HEK293T (cell line): ENCODE measurements at places on chromosomes 13 and 19.

DNA sequence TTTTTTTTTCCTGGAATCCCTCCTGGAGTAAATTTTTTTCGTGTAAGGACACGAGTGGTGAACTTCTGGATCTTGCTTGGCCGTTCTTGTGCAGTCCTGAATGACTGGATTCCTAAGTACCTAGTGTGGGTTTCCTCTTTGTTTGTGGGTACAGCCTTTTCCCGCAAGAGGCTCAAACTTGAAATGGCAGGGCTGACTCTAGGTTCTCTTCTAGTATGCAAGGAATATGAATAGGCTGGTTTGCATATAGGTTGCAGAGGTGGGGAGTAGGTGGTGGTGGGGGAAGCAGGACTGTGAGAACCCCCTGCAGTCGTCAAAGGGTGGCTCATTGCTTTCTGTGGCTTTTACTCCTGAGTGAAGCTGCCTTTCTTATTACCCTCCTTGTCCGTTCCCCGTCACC, 13.6 kb downstream of the UBAC2 start:
- DNase-seq: no peak

- no peak for DNase-seq
Measured at GRCh38 chr19:39030854-39031367, 1.4 kb downstream of the FBXO27 start.

DNA sequence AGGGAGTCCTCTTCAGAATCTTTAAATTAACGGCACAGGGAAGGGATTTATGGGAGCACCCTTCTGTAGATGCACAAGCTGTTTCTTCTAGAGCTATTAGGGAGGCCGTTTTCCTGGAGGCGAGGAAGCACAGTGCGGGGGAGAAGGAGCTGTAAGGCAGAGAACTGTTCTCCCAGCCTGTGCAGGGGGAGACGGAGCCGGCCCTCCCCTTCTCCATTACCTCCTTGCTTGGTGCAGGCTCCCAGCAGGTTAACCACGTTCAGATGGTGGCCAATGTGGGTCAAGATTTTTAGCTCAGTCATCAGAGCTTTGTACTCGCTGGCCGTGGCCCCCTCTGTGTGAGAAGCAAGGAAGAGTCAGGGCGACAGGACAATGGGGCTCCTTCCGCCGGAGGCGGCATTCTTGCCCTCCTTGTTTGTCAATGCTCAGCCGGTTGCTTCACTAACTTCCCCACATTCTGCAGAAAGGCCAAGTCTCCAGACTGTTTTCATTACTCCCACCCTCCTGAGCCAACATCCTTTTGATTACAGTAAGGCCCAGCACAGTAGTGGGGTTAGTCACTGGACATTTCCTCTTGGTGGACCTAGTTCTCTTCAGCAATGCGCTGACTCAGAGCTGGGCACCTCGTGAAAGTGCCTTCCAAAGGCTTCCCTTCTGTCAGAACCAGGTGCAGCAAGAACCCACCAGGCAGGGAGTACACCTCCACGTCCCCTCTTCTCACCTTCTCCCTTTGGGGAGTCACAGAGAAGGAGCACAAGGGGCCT, 165.4 kb downstream of the FLT1 start:
- DNase-seq: no peak

DNA sequence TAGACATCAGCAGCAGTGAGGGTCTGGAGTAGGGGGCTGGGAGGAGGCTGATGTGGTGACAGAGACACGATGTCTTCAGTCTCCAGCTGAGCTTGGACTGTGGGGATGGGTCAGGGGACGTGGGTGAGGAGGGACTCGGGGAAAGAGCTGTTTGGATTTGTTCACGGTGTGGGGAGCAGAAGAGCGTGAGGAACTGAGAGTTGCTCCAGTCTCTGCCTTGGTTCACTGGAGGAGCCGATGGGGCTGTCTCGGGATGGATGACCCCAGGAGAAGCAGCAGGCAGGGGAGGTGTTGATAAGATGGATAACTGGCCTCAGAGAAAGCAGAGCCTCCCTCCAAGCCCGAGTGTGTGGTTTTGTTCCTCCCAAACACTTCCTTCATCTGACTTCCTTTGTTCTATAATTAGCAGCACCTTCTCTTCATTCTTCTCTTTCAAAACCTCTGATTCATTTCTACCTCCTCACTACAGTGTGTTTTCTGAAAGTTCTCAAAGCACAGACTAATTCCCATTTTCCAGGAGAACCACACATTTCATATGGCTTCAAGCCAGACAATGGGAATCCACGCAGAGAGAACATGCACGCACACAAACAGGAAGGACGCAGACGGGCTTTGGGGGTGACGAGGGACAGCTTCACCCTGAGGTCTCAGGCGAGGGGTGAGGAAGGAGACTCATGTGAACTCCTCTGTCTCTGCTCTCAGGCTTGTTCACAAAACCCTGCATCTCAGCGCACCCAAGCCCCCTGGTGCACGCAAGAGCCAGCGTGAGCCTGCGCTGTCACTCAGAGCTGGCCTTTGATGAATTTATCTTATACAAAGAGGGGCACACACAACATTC, 18.6 kb downstream of the LAIR2 start:
- no peak for DNase-seq

DNA sequence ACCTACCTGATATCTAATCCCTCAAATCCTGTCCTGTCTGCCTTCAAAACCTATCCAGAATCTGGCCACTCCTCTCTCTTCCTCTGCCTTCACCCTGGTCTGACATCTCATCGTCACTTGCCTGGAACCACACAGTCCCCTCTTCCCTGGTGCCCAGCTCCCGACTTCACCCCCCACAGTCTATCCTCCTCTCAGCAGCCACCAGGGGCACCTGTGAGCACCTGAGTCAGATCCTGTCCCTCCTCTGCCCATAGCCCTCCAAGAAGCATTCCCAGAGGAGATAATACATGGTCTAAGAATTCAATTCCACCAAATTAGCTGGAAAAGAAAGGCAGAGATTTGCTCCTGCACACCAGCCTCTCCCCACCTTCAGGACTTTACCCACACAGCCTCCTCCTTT, 48.9 kb downstream of the ZNRF4 start:
- no peak for DNase-seq

- DNase-seq: no peak
Measured at GRCh38 chr13:77300176-77301037, 26.5 kb downstream of the MYCBP2 start.

- DNase-seq: no peak
Measured at GRCh38 chr13:23570921-23571315, 706 bp downstream of the TNFRSF19 start.

DNA sequence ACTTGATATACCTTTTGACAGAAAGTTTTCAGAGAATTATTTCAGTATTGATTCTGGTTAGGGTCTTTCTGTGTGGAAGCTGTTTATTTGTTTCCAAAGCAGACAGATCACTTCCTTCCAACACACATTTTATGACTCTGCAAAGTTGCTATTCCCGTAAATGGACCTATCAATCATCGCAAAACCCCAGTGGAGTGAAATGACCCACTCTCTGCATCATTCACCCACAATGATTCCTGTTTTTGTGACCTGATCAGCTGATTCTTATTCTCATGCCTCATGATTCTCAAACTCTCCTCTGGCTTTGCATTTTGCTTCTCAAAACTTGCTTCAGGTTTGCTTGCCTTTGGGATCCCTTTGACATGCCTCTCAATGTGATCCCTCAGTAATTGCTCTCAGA, 453.7 kb downstream of the PCDH17 start:
- no peak for DNase-seq
